ENCODE measurements at places on chromosomes 13 and 19. TPM values are rescaled to one million over a fixed set of nuclear protein-coding genes. Genes with fewer than 3 reads are reported as not detected.

LATS2 gene
- 11.5 TPM for total RNA-seq

FFAR1 gene
- not detected for total RNA-seq

ZNF541 gene
- total RNA-seq, result not detected

APC2 gene
- total RNA-seq, result not detected

PRRG2 gene
- 1.4 TPM for total RNA-seq

LILRA1 gene
- not detected for total RNA-seq

ZSCAN18 gene
- total RNA-seq, result 12.3 TPM

LACC1 gene
- total RNA-seq, result 4.5 TPM

NKPD1 gene
- not detected for total RNA-seq

DNA sequence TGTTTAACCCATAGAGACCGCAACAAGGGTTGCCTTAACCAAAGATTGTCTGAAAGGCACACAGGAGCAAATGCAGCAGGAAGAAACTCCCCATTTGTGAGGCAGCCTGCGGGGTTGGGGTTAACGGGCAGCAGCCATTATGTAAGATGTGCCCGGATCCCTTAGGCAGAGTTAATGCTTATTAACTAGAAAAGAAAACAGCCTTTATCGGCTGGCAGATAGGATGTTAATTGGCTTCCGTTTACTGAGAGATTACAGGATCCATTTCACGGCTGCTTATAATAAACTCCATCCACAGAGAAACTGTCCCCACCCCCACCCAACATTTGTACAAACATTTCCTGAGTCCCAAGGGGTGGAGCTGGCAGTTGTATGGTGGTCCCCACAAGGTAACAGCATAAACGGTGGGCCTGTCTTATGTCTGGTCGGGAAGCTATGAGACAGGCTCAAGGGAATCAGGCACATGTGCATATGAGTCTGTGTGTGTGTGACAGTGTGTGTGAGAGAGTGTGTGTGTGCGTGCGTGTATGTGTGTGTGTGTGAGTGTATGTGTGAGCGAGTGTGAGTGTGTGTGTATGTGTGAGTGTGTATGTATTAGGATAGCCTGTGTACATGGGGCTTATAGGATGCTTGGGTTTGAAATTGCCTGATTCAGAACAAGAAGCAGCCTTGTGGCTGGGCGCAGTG is 10.5 kb downstream of the SLC25A42 start:
- DNase-seq, result no peak

GRCh38 chr19:2170987-2171348 is 7.2 kb downstream of the DOT1L start:
- DNase-seq, result no peak

DNA sequence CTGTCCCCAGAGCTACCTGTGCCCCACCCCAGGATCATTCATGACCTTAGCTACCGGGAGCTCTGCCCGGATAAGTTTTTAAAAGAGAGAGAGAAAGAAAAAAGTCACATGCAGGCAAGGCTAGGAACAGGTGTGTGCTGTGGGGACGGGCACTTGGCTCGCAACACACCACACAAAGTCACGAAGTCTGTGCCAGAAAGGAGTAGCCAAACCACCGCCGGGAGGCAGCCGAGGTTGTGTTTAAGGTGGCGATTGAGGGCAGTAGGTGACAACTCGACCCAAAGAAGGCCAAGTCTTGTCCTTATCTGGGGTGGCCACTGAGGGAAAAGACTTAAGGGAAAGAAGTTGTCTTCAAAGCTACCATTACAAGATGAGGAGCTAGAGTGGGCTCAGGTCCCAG is 4.6 kb upstream of the TSHZ3 start:
- no peak for DNase-seq

- no peak for DNase-seq
Observed at GRCh38 chr19:41994521-41994971, 516 bp upstream of the ATP1A3 start.

GRCh38 chr13:60392131-60392530 is 4.9 kb upstream of the TDRD3 start:
- DNase-seq, result no peak

DNA sequence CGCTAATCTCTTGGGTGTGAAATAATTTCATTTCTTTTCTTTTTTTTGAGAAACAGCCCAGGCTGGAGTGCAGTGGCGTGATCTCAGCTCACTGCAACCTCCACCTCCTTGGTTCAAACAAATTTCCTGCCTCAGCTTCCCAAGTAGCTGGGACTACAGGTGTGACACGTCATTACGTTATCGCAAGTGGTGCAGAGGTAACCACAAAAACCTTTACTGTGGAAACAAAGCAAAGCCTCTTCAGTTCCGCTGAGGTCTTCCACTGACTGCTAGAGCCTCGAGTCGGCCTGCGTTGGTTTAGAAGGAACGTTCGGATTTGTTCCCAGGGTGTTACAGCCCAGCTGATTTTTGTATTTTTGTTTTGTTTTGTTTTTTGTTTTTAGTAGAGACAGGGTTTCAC is 2.0 kb upstream of the ZNF784 start:
- DNase-seq, result no peak

- DNase-seq, result no peak
Observed at GRCh38 chr19:8212212-8212611, 3.0 kb downstream of the CERS4 start.

DNA sequence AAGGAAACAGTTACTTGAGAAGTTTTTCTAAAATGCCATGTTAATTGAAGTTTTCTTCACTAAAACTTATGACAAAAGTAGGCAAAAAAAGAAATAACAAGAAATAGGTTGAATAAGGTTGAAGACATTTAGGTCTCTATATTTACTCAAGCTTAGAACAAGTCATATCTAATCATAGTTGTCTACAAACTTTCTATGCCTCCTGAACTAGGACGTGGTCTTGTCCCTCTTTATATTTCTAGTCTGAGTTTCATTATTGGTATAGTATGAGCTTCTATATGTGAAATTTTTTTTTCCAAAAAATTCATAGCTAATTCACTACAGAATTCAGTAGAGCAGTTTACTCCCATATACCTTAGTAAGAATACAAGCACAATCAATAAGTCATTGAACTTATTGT is 836.4 kb downstream of the SLITRK6 start:
- no peak for DNase-seq

DNA sequence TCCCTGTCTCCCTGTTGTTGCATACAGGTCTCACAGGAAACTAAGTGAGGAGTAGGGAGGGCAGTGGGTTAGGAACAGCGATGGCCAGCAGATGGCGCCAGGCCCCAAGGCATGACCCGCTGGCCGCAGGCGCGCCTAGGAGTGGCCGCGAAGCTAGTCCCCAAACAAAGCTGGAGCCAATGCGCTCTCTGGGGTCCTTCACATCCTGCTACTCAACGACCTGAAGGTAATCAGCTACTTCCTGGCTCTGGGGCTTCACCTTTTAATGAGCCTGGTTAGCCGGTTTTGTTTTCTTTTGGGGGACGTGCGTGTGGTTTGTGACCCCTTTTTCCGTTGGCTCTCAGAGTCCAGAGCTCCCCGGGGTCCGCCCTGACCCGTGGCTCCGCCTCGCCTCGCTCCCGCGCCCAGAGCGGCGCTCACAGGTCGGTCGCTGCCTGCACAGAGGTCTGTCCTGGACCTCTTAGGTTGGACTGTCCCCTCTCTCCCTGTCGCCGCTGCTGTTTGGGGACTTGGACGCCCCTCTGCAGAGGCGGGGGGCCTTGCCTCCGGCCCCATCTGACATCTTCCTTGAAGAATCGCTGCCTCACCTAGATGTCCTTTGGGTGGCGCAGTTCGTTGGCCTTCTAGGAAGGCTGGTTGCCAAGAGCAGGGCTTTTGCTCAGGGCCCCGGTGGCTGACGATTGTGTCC is 62.2 kb upstream of the GTF3A start:
- DNase-seq, result peak; percentile 65

GRCh38 chr19:8233370-8233769 is 24.2 kb downstream of the CERS4 start:
- no peak for DNase-seq

DNA sequence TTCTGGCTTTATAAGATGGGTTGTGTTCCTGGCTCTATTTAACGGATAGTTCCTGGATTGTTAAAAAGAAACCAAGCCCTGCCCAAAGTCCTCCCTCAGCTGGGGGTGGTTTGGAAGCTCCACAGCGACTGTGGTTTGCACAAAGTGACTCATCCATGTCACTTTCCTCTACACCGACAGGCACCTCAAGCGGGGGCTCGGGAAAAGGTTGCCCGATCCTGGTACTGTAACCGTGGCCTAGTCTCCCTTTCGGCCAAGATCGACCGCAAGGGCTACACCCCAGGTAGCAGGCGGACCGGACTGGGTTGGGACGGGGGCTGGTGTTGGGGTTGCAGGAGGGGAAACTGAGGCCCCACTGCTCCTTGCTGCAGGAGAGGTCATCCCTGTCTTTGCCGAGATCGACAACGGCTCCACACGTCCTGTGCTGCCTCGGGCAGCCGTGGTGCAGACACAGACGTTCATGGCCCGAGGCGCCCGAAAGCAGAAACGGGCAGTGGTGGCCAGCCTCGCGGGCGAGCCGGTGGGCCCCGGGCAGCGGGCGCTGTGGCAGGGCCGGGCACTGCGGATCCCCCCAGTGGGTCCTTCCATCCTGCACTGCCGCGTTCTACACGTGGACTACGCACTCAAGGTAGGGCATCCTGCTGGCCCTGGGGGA is 1.6 kb downstream of the ARRDC2 start:
- peak; percentile 52 for DNase-seq

DNA sequence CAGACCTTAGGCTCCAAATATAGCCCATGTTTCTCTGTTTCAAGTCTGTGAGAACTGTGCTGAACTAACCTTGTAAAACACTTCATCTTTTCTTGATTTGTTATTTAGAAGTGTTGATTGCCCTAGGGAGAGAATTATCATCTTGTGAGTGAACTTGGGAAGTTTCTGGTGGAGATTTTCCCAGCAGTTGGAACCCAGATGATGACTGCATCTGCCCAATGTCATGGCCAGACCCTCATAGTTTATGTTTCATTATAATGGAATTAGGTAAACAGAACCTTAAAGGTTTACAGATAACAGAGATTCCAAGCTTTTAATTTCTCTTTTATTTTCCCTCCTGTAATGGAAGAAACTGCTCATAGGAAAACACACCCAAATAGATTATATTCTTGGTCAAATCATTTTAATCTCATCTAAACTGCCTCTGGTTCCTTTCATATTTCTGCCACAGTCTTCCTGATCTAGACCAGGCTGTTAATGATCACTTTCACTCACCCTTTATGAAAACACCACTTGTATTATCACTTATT is 569.1 kb downstream of the KCTD12 start:
- DNase-seq, result no peak

DNA sequence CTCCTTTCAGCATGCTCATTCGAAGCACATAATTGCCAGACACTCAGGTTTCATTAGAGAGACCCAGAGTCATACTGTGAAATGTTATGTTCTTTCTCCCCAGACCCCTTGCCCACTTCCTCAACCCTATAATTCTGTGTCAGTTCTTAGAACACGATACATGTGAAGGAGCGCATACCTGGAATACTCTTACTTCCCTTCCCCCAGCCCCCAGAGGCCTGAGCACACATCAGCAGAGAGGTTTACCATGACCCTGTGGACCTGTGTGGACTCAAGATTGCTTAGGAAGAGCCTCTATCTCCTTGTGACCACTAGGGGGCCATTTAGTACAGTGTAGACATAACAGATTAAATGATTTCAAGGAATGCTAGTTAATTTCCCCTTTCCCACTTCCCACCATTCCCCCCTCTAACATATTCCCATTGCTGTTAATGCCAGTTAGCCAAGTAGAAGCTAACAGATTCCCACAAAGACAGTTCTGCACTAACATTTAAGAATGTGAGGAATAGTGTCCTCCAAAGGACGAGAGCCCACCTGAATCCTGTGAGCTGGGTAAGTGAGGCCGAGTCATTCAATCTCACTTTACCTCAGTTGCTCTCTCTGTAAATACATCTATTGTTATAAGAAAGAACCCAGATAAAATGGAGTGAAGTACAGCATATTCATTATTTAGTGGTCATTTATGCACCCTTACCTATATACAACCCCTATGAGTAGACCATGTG is 154.2 kb upstream of the MAB21L1 start:
- no peak for DNase-seq

DNA sequence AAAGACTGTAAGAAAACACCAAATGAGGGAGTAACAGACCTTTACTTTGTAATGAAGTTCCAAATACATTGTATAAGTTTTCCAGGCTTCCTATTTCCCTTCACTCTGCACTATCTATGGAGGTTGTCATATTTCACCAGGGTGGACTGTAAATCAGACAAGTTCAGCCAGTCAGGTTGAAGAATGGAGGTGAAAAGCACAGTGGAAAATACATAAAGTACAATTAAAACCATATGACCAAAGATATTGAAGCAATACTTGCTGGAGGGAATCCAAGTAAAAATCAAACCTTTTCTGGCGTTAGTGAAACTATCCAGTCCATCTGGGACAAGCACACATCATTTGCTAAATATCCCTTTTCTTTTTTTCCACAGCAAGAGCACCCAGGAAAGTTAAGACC is 3.2 kb downstream of the LHFPL6 start:
- DNase-seq, result no peak

DNA sequence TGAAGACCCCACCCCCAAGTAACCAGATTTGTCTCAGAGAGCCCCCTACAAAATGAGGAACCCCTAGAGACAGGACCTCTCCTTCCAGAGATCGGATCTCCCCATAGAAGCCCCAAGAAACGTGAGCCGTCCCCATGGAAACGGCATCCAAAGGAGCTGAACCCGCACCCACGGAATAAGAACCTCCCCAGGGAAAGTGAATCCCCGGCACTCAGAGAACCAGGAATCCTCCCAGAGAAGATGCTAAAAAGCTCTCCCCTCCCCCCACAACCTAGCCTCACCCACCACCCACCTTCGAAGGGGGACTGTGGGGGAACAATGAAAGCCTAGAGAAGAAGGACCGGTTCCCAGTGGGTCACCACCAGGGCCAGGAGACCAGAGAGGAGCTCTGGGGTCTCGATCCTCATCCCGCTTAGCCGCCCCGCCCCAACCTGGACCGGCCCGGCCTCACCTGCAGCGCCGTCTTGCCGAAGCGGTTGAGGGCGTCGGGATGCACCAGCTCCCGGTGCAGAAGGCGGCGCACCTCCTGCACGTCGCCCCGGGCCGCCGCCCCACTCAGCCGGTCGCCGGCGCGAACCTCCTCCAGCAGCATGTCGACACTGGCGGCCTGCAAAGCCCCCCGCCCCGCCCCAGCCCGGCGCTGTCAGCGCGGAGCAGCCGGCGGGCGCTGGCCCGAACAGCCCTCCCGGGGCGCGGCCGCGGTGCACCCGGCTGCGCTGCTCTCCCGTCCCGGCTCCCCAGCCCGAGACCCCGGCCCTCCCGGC is 535 bp downstream of the CDKN2D start:
- DNase-seq, result no peak

DNA sequence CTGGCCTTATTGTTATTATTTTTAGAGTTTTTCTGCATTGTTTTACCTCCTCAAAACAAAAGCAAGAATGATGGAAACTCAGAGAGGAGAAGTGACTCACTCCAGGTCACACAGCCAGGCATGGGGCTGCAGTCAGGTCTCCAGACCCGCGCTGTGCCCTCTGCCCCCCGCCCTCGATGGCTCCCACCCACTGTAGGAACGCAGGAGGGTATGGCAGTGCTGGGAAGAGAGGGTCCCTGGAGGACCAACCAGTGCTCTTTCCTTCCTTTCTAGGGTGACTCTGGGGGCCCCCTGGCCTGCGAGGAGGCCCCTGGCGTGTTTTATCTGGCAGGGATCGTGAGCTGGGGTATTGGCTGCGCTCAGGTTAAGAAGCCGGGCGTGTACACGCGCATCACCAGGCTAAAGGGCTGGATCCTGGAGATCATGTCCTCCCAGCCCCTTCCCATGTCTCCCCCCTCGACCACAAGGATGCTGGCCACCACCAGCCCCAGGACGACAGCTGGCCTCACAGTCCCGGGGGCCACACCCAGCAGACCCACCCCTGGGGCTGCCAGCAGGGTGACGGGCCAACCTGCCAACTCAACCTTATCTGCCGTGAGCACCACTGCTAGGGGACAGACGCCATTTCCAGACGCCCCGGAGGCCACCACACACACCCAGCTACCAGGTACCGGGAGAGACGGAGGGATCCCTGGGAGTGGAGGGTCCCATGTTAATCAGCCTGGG is 5.6 kb downstream of the TIMM13 start:
- DNase-seq, result no peak

All from gastrocnemius medialis (tissue), 4 donors.